DMS53 (cell line): ENCODE measurements at places on chromosomes 3 and 15.

DNA sequence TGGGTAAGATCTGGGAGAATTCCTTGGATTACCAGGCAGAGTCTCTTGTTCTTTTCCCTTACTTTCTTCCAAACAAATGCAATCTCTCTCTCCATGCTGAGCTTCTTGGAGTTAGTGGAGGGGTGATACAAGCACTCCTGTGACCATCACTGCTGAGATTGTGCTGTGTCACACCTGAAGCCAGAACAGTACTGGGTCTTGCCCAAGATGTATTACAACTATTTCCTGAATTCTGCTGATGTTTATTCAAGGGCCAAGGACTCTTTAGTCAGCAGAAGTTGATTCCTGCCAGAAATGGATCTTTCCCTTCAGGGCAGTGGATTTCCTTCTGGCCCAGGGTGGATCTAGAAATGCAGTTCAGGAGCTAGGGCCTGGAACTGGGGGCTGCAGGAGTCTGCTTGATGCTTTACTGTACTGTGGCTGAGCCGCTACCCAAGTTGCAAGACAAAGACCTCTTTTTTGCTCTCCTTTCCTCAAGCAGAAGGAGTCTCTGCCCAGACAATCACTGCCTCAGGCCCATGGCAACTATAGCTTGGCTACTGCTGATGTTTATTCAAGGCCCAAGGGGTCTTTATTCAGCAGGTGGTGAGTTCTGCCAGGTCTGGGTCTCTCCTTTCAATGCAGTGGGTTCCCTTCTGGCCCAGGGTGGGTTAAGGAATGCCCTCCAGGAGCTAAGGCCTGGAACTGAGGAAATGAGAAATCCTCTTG, 98.8 kb downstream of the SH3GL3 start:
- no peak for DNase-seq

- no peak for DNase-seq
Observed at GRCh38 chr3:38460377-38461270, 6.9 kb downstream of the ACVR2B start.

DNA sequence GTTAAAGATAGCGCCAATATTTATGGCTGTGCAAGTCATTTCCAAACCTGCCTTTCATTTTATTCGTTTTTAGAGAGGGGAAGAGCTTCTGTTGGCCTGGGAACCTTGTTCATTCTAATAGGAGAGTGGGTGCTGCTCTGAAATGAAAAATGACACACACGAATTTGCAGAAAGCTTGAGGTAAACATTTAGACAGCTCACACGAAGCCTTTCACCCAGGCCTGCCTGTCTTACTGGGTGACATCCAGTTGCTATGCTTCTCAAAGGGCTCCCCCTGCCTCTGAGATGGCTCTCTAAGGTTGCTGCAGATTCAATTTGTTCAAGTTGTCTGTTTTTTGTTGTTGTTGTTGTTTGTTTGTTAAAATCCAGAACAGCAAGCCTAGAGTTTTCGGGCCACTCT, 18.2 kb downstream of the PEX5L start:
- no peak for DNase-seq

GRCh38 chr3:155444771-155445170, 151.3 kb upstream of the STRIT1 start:
- no peak for DNase-seq

DNA sequence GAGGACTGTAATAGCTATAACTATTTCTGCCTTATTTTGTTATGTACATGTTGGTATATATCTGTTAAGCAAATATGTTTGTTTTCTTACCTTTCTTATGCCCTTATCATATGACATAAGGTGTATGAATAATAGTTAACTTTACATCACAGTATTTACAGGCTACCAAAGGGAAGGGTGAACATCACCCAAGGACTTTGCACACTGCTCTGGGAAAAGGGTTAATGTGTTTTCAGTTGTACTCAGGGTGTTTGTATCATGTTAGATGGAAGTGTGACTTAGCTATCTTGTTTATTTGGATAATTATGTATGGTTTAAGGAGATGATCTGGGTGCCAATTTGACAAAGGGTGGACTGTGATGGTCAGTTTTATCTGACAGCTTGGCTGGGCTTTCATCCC, 60.3 kb downstream of the LSM3 start:
- DNase-seq = no peak

DNA sequence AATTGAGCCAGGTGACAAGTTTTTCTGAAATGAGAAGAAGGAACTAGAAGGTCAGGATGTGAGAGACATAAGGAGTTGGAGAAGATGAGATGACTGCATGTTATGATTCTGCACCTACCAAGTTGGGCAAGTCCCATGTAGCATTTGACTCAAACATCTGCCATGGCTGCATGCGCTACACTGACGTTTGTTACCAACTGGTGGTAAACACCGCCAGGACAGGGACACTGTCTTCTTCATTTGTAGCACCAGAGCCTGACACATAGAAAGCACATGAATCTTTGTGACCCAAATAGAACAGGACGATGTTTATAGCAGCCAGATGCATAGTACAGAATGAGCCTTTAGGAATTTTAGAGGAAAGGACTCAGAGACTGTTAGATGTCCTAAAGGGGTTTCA, 236.7 kb downstream of the MYRIP start:
- no peak for DNase-seq

GRCh38 chr3:52294320-52295150, 6.9 kb downstream of the GLYCTK start:
- DNase-seq = no peak

GRCh38 chr3:102068327-102068726, 219.0 kb downstream of the NFKBIZ start:
- no peak for DNase-seq

GRCh38 chr3:122946185-122946584, 81.4 kb downstream of the SEMA5B start:
- no peak for DNase-seq

GRCh38 chr3:4947028-4947427, 32.2 kb upstream of the BHLHE40 start:
- DNase-seq = no peak

GRCh38 chr3:169144731-169145130, 518.8 kb downstream of the MECOM start:
- no peak for DNase-seq

- DNase-seq = no peak
Observed at GRCh38 chr15:25705433-25706115, 157.6 kb downstream of the ATP10A start.

- DNase-seq = no peak
Observed at GRCh38 chr3:16871915-16872842, 12.6 kb upstream of the PLCL2 start.

GRCh38 chr3:151377768-151378385, 6.7 kb downstream of the P2RY12 start:
- DNase-seq = no peak
